ENCODE measurements at places on chromosomes 4 and X. TPM values are rescaled to one million over a fixed set of nuclear protein-coding genes. Genes with fewer than 3 reads are reported as not detected.

- DNase-seq: no peak
Measured at GRCh38 chrX:38045538-38046096, 39.3 kb downstream of the SYTL5 start.

- DNase-seq: no peak
Measured at GRCh38 chrX:85203461-85203970, 40.1 kb downstream of the SATL1 start.

GRCh38 chr4:11435557-11435956 is 6.9 kb upstream of the HS3ST1 start:
- no peak for DNase-seq

The FRMD7 gene
- not detected for total RNA-seq

GRCh38 chrX:97806238-97806637 is 922.5 kb downstream of the RPA4 start:
- DNase-seq: no peak

DNA sequence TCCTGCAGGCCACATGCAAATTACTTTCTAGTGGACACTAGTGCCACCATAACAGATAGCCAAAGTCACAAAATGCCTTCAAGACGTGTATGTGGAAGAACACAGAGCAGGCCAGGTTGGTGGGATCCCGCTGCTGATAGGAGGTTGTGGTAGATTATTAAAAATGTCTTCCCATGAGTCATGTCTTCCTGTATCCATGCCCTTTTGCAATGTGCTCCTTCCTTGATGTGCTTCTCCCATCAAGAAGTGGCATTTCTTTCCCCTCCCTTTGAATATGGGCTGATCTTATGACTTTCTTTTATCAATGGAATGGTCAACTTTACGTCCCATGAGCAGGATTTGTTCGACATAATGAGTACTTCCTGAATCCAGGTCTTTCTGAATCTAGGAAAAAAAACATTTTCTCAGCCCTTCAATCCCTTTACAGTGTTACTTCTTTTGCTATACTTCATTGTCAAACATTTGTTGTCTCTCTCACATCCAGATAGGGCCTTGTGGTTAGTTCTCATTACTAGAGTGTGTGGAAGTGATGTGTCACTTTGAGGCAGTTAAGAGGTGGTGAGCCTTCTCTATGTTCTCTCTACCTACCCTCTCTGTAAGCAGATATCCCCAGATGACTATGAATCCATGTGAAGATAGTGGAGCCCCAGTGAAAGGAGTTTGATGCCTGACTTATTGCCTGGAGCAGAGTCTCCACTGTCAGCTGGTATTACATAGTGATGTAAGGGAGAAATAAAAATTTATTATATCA is 519.2 kb upstream of the DIPK2B start:
- DNase-seq: no peak

The CISD2 gene
- 23.1 TPM for total RNA-seq

- DNase-seq: no peak
Measured at GRCh38 chr4:65789805-65790204, 119.5 kb upstream of the EPHA5 start.

The HPRT1 gene
- total RNA-seq: 15.0 TPM

The PDE6B gene
- 1.0 TPM for total RNA-seq

The BGN gene
- 3.5 TPM for total RNA-seq

DNA sequence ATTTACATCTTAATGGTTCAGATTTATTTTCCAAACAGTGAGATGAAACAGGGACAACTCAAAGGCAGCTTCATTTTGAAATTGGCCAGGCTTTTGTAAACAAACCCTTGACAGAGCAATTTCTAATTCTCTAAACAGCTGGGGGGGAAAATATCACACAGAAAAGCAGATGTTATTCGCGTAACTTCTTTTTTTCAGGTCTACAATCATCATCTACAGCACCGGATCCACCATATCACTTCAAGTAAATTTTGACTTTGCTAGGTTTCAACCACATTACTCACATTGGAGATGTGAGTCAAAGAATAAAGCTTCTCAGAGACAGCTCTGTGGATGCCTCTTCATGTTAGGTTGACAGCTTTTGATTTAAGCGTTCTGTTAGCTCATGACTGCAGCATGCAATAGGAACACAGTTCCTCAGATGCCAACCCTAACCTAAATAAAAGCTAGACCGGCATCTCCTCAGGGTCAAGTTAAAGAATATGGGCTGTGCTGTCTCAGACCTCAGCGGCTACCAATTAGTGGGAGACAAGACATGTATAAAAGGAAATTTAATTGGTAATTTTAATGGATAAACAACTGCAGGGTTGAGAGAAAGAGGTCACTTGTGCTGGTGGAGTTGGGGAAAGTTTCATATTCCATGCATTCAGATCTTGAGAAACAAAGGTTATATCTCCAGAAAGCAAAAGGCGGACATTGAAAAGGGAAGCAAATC is 26.8 kb downstream of the AMELX start:
- DNase-seq: no peak

DNA sequence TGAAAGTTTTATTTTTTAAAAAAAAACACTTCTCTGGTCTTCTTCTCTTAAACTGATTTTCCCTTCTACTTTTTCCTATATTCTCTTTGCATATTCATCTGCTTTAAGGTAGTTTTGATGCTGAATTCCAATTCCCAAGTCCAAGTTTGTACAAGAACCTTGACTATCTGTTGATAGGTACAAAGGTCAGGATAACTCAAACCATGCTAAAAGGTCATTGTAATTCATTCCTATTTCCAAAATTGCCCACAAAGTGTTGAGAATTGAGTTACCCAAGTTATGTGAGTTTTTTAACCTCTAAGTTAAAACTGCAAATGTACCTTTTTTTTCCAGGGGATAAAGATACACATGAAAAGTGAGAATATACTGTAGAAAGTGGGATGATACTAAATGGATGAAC is 46.1 kb upstream of the TMEM192 start:
- no peak for DNase-seq

Measured in mucosa of descending colon (tissue), 3 donors.